ENCODE measurements at places on chromosomes 7 and 10. TPM values are rescaled to one million over a fixed set of nuclear protein-coding genes. Genes with fewer than 3 reads are reported as not detected.

- no peak for DNase-seq
Measured at GRCh38 chr10:76892766-76893479, 744.7 kb downstream of the KCNMA1 start.

- peak; percentile 77 for DNase-seq
Measured at GRCh38 chr10:128263891-128264688, 137.9 kb upstream of the MKI67 start.

- DNase-seq, result no peak
Measured at GRCh38 chr10:26706206-26706605, 8.7 kb downstream of the PDSS1 start.

GRCh38 chr10:4867520-4868356 lies 41.7 kb downstream of the AKR1E2 start:
- DNase-seq, result no peak

DNA sequence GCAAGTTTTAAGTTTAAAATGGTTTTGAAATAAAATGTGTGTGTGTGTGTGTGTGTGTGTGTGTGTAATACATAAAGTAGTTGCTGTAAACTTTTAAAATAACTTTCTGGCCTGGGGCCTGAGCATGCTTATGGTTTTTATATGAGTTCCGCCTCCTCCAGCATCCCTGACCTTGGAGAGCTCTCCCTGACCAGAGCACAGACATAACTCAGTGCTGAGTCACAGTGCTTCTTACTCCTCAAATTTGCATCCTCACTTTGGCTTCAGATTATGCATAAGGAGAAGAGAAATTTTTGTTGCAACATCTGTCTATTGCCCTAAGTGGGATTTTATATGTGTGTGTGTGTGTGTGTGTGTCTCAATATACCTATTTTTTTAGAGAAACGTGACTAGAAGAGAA lies 200.8 kb downstream of the ELMO1 start:
- DNase-seq, result peak; percentile 74

The FBXL13 gene
- 4.4 TPM for total RNA-seq
